ENCODE measurements at places on chromosomes 16 and 17.
A peak's percentile ranks its signal among the peaks of the same experiment; 100 is the strongest.

- no peak for DNase-seq
Observed at GRCh38 chr16:77700846-77701245, 21.5 kb upstream of the NUDT7 start.

- DNase-seq, result no peak
Observed at GRCh38 chr16:57893559-57894389, 77.2 kb downstream of the CNGB1 start.

- no peak for DNase-seq
Observed at GRCh38 chr17:57832314-57833178, 17.3 kb downstream of the MRPS23 start.

DNA sequence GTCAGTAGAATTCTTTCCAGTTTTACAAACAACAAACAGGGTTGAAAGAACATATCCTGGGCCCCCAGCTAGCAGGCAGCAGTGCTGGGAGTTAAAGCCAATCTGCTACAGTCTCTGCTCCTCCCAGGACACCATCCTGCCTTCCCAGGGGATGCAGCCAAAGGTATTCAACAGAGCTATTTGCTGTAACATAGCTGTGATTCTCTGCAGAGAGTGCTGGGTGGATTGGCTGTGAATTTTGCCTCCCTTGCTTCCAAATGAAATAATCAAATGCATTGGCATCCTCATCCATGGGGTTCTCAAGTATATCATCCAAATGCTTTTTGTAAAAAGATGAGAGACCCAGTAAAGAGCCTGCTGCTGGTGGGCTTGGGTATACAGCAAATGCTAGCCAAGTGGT, 124.3 kb downstream of the NPIPB5 start:
- no peak for DNase-seq

DNA sequence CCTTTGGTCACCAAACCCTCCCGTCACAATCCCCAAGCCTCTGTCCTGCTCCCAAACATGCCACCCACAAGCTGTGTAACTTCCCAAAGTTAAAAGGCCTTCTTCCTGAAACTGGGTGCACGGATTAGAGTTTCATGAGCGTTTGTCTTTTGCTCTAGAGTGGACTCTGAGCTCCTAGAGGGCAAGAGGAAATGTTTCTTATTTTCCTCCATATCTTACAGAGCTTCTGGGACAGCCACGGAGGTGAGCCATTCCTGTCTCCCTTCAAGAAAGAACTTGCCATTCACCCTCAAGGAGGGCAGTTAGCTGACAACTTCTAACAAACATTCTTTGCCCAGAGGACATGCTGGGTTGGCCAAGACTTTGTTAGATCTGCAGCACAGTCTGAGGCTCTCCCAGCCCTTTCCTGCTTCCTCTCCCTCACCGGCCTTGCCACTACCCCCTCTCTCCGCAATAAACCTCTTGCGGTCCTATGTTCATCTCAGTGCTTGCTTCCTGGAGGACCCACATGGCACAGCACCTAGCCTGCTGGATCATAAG, 2.6 kb upstream of the MYCBPAP start:
- DNase-seq, result no peak

GRCh38 chr17:78883089-78883532, 19.9 kb downstream of the CEP295NL start:
- DNase-seq, result no peak

DNA sequence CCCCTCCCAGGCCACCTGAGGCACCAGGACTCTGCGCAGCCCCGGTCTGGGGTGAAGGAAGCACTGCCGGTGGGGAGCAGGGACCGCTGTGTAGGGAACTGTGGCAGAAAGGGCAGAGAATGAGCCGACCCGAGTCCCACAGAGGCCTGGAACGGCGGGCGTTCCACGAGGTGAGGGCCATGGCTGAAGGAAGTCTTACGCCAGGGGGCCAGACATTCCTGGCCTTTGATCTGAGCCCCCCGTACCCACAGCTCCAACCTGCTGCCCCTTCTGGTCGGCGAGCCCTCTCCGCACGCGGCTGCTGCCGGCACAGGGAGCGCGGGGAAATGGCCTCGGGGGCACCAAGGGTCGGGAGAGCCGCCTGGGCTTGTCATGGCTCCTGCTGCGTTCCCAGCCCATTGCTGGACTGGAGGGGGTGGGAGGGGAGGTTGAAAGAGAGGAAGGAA, 1.4 kb upstream of the WNT3 start:
- no peak for DNase-seq

DNA sequence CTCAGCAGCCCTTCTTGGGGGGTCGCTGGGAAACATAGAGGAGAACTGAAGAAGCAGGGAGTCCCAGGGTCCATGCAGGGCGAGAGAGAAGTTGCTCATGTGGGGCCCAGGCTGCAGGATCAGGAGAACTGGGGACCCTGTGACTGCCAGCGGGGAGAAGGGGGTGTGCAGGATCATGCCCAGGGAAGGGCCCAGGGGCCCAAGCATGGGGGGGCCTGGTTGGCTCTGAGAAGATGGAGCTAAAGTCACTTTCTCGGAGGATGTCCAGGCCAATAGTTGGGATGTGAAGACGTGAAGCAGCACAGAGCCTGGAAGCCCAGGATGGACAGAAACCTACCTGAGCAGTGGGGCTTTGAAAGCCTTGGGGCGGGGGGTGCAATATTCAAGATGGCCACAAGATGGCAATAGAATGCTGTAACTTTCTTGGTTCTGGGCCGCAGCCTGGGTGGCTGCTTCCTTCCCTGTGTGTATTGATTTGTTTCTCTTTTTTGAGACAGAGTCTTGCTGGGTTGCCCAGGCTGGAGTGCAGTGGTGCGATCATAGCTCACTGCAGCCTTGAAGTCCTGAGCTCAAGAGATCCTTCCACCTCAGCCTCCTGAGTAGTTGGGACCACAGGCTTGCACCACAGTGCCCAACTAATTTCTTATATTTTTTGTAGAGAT, 3.4 kb downstream of the STH start:
- peak; percentile 24 for DNase-seq

GRCh38 chr17:79201119-79201518, 126.5 kb downstream of the ENGASE start:
- DNase-seq, result no peak

DNA sequence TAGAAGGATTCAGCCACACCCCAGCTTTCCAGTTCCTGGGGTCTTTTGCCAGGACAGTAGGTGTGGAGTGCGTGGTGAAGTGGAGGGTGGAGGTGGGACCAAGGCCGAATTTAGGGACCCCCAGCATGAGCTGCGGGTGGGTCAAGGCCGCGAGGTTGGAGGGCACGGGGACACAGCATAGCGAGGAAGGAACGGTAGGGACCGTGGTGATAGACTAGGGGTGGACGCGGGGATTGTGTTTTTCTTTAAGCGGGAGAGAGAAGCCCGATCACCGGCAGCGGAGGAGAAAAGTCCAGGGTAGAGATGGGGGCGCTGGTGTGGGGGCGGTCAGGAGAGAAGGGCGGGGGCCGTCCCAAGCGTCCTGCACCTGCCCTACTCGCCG, 261 bp upstream of the B4GALNT2 start:
- no peak for DNase-seq

GRCh38 chr16:11280616-11281522, at the start of gene PRM1:
Gene PRM1 (minus strand): TSS chr16:11281330. CDS start chr16:11281238, 92 bp downstream.
- no peak for DNase-seq

- DNase-seq, result no peak
Observed at GRCh38 chr17:50079334-50080095, 15.6 kb upstream of the PDK2 start.

DNA sequence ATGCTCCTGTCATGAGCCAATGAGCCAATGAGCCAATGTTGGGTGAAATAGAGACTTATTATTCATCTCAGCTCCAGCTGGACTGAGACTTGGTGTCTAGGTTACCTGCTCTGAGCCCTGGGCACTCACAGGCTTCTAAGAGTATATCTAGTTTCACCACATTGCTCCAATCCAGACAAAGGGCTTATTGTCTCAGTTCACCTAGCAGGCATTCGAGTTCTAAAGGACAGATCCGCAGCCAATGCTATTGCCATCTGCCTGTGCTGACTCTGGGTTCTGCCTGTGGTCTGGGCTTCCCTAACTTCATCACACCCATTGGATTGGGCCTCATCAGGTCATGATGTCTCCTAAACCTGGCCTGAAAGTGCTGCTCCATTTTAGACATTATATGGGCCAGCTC, 66.1 kb upstream of the HS3ST4 start:
- DNase-seq, result no peak

GRCh38 chr17:67602974-67603373, 114.8 kb upstream of the NOL11 start:
- DNase-seq, result peak; percentile 33

DNA sequence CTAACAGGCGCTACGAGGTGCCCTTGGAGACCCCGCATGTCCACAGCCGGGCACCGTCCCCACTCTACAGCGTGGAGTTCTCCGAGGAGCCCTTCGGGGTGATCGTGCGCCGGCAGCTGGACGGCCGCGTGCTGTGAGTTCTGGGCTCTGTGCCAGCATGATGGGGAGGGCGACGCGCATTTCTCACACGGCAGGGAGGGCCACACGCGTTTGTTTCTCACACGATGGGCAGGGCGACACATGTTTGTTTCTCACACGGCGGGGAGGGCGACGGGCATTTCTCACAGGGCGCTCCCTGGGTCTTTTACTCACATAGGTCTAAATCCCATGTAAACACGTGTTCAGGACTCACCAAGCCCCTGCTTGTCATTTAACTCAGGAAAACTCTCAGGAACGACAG, 4.4 kb downstream of the GAA start:
- no peak for DNase-seq

DNA sequence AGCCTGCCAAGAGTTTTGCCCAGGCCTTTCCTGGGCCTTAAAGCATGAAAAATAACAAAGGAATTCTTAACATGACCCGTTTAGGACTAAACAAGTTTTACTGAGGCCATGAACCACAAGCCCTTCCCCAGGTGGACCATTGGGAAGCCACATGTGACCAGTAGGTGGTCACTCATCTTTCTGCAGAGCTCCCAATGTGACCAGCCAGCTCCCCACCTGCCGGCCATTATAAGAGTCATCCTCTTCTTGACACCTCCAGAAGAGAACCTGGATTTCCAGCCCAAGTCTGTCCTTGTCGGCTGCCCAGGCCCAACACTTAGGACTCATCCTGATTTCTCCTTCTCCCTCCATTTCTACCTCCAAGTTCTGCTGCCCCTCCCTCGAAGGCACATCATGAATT, 91.7 kb upstream of the DNAH17 start:
- DNase-seq, result no peak

DNA sequence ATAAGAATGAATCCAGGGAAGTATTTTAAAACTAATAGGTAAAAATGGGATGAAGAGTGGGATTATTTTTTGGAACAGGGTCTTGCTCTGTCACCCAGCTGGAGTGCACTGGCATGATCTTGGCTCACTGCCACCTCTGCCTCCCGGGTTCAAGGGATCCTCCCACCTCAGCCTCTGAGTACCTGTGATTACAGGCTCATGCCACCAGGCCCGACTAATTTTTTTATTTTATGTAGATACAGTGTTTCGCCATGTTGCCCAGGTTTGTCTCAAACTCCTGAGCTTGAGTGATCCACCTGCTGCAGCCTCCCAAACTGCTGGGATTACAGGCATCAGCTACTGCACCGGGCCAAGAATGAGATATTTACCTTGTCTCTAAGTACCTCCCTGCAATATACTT, 22.1 kb downstream of the NSMCE1 start:
- no peak for DNase-seq

GRCh38 chr17:33113276-33113990, 121.8 kb downstream of the SPACA3 start:
- no peak for DNase-seq

DNA sequence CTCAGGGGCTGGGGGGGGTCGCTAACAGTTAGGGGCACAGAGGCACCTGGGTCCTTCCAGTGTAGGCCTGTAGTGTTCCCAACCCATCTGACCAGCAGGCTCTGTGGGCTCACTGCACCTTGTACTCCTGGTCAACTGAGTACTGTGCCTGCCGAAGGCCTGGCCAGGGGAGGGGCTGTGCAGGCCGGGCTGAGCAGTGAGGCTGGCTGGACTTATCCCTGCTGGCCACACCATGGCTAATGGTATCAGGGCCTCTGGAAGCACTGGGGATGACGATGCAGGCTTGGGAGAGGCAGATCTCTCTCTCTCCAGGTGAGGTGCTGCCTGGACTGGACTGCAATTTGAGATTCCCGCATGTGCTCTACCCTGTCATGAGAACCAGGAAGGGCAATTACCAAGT, 58.9 kb upstream of the SDK2 start:
- DNase-seq, result no peak

GRCh38 chr16:51326131-51326856, 175.2 kb upstream of the SALL1 start:
- no peak for DNase-seq

DNA sequence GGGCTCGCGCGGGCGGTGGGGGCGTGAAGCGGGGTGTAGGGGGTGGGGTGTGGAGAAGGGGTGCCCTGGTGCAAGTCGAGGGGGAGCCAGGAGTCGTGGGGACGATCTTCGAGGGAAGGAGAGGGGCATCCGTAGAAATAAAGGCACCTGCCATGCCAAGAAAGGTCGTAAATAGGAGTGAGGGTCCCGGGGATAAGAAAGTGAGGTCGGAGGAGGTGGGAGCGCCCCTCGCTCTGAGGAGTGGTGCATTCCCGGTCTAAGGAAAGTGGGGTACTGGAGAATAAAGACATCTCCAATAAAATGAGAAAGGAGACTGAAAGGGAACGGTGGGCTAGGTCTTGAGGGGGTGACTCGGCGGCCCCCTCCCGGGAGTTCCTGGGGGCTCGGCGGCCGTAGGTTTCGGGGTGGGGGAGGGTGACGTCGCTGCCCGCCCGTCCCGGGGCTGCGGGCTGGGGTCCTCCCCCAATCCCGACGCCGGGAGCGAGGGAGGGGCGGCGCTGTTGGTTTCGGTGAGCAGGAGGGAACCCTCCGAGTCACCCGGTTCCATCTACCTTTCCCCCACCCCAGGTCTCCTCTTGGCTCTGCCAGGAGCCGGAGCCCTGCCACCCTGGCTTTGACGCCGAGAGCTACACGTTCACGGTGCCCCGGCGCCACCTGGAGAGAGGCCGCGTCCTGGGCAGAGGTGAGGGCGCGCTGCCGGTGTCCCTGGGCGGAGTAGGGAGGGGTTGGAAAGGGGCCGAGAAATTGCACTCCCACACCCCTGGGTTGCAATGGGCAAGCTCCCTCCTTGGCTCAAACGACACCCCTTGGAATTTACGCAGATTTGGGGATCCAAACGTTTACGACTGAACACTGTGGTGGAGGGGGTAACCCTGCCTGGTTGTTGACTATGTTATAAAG, 888 bp downstream of the CDH1 start:
- DNase-seq, result no peak

DNA sequence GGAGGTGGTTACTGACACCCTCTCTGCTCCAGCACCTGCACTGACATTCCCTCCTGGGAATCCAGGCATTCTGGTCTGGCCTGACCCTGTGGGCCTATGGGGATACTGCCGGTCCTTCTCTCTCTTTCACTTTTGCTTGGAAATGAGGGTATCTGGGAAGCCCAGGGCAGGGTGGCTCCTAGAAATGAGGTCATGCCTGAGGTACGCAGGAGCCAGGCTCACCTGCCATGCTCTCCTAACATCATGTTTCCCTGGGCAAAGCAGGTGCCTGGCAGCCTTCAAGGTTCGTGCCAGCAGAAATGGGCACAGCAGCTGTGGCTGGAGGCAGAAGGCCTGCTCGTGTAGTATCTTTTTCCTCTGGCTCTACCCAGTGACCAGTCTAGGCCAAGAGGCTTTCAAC, 3.3 kb downstream of the ITGA3 start:
- no peak for DNase-seq

DNA sequence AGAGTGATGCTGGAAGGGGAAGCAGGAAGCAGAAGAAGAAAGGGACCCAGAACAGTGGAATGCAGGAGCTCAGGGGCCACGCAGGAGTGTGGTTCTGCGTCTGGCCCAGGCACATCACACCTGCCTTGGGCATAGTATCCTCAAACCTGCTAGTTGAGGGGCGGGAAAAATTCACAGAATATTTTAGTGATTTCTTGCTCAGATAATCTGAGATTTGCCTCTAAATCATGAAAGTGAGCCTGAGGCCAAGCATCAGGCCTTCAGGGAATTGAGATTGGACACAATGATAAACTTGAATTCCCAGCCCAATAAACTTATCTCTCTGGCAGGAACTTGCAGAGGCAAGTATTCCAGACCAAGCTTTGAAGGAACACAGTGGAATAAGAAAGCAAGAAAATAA, 48.5 kb upstream of the CCL2 start:
- no peak for DNase-seq
